ENCODE measurements at places on chromosomes 4 and X.

GRCh38 chrX:29604381-29604780 is 611.0 kb upstream of the MAGEB2 start:
- DNase-seq: no peak

- DNase-seq: no peak
These were observed 116.3 kb downstream of the STOX2 start for GRCh38 chr4:184021389-184021788.

- no peak for DNase-seq
These were observed 297.9 kb upstream of the LCORL start for GRCh38 chr4:18319431-18319830.

DNA sequence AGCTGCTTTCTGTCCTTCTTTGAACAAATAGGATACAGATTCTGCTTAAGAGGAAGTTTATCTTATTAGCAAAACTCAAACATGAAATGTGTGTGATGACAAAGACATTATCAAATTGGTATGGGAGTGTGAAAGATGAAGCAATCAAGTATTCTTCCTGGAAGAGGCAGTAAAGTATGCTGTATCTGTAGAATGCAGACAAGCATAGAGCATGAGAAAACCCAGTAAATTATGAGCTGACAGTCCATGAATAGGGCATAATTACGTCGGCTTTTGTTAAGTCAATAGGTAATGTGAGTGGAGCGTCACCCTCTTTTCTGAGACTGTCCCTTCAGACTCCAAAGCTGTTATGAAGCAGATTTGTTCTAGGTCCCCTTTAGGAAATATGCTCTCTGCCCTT is 458.6 kb upstream of the NWD2 start:
- DNase-seq: no peak

DNA sequence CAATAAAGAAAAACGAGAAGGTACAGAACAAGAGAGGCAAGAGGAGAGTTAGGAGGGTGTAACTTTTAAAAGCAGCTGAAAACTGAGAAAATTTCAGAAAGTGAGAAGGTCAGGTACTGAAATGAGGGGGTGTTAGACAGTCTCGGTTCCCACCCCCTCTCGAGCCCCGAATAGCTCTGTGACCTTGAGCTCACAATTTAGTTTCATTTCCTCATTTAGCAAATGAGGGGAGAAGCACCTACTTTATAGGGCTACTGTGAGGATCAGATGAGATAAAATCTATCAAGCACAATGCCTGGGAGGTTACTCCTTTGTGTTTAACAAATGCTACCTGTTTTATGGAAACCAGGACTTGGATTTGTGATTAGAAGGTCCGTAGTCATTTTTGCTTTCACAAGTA is 4.9 kb downstream of the UGT8 start:
- no peak for DNase-seq

DNA sequence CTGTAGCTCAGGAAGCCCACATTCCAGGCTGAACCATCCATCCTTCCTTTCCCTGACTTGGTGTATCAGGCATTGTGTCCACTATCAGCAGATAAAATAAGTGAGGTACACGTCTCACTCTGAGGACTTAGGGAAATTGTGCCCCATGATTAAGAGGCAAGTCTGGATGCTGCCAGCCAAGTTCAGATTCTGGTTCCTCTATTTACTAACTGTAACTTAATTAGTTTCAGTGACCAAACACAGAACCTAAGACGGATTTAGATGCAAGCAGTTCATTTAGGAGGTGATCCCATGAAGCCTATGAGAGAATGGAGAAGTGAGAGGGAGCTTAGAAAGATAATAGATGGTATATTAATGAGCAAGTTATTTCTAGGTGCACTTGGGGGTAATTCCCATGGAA is 56.6 kb upstream of the PACRGL start:
- DNase-seq: no peak

DNA sequence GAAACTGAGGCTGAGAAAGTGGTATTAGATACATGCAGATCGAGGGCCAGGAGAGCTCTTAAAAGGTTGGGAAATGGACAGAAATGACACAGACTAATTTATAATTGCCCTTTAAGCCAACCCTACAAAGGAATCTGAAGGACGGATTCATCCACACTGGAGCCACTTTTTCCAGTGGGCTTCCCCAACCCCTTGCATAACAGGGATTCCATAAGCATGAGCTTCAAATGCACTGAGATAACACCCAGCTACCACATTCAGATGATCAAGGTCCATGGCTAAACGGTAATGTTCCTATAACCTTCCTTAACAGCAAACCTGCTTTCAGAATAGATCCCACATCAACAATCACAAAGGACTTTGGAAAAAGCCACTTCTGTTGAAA is 34.2 kb downstream of the PLAC1 start:
- no peak for DNase-seq

DNA sequence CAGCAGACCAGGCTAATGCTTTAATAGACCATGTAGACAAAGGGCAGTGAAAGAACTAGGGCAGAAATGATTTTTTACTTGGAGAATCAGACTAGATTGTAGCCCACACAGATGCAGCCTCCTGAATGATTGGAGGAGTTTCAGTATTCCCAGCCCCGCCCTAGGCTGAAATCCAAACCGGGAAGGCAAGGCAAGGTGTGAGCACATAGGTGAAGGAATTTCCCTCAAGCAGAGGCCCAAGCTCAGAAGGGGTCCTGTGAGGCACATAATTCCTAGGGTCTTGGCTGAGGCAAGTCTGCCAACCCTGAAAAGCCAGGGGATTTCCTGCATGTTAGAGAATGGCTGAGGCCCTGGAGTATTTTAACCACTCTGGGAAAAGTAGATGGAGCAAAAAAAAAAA is 56.4 kb upstream of the PAK3 start:
- no peak for DNase-seq

- no peak for DNase-seq
These were observed 341.3 kb upstream of the KLF3 start for GRCh38 chr4:38322714-38323113.

DNA sequence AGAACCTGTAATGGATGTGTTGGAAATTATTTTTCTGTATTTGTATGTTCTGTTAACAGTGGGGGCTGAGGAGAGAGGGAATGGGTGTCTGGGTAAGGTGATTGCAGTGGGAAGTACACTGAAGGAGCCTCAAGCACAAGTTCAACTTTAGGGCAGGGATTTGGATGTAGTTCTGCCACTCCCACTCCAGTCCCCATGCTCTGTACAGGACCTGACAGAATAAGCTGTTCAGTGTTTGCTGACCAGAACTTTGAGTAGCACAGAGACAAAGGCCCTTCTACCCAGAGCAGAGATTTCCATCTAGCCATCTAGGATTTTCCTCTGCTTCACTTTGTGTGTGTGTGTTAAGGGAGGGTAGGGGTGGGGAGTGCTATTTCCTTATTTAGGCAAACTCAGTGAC is 49.2 kb downstream of the VSIG4 start:
- no peak for DNase-seq

- no peak for DNase-seq
These were observed 2.3 kb downstream of the MPP1 start for GRCh38 chrX:154802947-154803346.

GRCh38 chr4:2416564-2417225 is 1.8 kb downstream of the ZFYVE28 start:
- no peak for DNase-seq

DNA sequence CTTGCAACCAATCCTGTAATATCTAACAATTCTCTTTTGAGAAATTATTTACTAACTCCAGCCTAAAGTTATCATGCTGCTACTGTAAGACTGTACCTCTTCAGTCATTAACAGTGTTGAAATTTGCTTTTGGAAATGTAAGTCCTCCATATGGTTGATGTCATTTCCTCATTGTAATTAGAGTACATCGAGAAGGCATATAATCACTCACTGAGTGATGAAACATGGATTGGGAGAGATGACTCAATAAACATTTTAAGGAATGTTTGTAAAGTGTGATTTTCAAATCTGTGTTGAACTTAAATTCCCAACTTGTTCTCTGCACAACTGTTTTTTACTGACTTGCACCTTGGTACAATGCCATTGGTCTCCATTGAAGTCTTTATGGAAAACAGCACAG is 61.2 kb downstream of the HMGB2 start:
- DNase-seq: no peak

GRCh38 chrX:118156254-118156952 is 39.8 kb upstream of the KLHL13 start:
- DNase-seq: no peak

GRCh38 chrX:31499109-31499508 is 427.3 kb upstream of the FTHL17 start:
- no peak for DNase-seq

- DNase-seq: no peak
These were observed 793.9 kb downstream of the ADGRL3 start for GRCh38 chr4:61994036-61994435.

- no peak for DNase-seq
These were observed 4.3 kb upstream of the TIMP1 start for GRCh38 chrX:47577901-47578300.

DNA sequence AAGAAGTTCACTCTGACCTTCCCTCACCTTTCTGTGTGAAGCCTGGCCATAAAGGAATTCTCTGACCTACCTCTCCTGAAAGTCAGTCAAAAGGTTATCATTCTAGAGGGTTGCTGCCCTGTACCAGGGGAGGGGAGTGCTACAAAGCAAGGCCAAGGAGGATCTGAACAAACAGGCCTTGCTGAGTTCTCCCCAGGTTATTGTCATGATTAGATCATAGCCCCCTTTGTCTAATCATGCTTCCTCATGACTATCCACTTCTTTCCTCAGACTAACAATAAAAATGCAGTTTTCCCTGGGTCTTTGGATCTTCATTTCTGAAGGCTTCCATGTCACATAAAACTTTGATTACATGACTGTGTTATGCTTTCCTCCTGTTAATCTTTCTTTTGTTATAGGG is 472.0 kb downstream of the IQCM start:
- DNase-seq: no peak

- no peak for DNase-seq
These were observed 9.3 kb downstream of the TMEM255A start for GRCh38 chrX:120301960-120302359.

- no peak for DNase-seq
These were observed 12.1 kb upstream of the PLAC1 start for GRCh38 chrX:134670134-134670924.

DNA sequence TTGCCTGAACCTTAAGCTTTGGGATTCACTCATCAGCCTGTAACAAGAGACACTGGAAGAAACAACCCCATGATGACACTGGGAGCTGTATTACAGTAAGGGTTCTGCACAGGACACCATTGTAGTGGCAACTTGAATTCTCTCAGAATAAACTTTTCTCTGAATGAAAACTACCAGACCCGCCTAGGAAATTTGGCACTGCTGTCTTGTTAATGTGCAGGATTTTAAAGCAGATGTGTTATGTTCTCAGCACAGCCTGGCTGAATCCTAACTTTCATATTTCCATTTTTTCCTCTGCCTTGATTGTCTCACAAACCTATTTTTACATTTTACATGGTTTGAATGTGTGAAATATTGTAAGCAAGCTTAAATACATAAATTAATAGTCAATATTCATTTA is 253.6 kb downstream of the UNC5C start:
- DNase-seq: no peak

- DNase-seq: no peak
These were observed 28.1 kb downstream of the INPP4B start for GRCh38 chr4:142818031-142818430.

GRCh38 chr4:102569200-102569599 is 68.0 kb downstream of the NFKB1 start:
- no peak for DNase-seq

DNA sequence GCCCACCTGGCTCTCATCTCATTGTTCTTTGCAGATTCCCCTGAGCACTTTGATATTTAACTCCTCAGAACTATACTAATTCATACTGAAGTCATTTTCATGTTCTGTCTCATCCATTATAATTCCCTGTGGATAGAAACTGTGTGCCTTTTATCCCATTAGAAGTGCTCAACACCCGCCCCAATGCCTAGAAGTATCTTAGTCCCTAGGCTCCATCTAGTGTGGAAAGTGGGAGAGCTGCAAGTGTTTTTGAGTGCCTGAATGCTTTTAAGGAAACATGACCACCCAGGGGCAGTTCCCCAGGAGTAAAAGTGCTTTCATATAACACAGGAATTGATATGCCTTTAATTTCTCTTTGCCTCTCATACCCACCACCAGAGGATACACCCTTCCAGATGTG is 117.0 kb downstream of the CHRDL1 start:
- DNase-seq: no peak

GRCh38 chr4:796206-796605 is 29.7 kb downstream of the CPLX1 start:
- DNase-seq: no peak

DNA sequence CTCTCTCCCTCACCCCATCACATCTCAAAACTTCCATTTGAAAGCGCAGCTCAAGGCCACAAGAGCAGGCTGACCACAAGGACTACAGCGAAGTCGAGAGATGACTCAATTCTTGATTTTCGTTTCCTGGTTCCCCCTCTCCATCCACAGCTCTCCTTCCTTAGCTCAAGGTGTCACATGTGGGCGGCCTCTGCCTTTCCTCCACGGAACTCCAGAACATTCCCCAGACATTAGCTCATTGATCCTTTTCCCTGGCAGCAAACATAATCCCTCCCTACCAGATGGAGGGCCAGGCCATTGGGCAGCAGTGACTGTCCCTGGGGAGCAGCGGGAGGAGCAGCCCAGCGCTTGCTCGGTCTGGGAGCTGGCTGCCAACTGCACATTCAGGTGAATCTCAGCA is 56.3 kb downstream of the CCDC149 start:
- peak; percentile 83 for DNase-seq

DNA sequence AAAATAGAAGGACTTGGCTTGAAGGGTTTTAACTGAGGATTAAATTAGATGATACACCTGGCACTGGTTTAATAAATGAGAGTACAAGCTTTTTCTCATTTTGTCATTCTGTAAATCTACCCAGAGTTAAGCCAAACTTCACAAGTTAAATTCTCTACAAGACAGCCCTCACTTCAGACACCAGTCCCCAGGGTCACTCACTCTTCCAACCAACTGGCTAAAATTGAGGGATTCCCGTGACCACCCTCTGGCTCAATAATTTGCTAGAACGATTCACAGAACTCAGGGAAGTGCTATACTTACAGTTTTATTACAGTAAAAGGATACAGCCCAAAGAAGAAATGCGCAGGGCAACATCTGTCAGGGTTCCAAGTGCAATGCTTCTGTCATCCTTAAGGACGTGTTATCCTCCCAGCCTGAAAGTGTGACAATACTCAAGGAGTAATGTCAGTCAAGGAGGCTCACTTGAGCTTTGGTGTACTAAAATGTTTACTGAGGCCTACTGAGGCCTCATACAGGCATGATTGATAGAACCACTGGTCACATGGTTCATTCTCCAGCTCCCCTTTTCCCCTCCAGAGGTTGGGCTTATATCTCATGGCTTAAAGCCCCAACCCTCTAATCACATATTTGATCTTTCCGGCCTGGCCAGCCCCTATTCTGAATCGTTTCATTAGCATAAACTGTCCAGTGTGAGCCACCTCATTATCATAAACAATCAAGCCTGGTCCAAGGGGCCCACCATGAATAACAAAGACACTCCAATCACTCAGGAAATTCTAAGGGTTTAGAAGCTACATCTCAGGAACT is 9.6 kb upstream of the TMSB4X start:
- DNase-seq: no peak

- DNase-seq: no peak
These were observed 35.7 kb upstream of the NDST4 start for GRCh38 chr4:115149106-115149505.

- no peak for DNase-seq
These were observed 60.4 kb upstream of the MTM1 start for GRCh38 chrX:150508018-150508417.

GRCh38 chr4:168383510-168383909 is 65.0 kb upstream of the DDX60 start:
- no peak for DNase-seq

GRCh38 chrX:65407157-65407626 is 127.4 kb downstream of the LAS1L start:
- no peak for DNase-seq

- DNase-seq: no peak
These were observed 292.0 kb downstream of the CCSER1 start for GRCh38 chr4:90419124-90419711.
